G401 (cell line): ENCODE measurements at places on chromosomes 12 and 14.

DNA sequence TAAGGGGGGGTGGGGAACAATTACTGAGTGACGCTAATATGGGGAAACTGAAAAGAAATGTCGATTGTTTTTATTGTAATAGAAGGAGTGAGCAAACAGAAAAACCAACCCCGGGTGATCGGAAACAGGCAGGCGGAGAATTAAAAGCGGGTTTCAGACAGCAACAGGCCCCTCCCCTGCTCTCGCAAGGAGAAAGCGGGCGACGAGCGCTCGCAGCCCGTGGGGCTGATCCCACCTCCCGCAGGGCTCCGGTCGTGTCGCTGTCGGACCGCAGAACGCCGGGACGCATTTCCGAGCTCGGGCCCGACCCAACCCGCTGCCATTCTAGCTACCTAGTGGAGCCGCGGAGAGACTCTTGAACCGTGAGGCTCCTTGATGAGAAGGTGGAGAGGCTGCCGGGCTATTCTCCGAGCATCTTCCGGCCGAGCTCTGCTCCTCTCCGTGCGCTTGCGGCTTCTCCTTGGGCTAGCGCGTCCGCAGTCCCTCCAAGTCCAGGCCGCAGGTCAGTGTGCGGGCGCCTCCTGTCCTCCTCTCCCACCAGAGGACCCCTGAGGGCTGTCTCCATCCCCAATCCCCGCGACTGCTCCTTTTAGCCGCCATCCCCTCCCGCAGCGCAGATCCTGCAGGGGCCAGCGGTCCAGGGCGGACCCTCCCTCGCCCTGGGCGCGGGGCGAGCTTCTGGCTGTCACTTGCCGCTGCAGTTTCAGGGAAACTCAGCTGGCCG lies 4.1 kb upstream of the PAX9 start:
- no peak for DNase-seq

DNA sequence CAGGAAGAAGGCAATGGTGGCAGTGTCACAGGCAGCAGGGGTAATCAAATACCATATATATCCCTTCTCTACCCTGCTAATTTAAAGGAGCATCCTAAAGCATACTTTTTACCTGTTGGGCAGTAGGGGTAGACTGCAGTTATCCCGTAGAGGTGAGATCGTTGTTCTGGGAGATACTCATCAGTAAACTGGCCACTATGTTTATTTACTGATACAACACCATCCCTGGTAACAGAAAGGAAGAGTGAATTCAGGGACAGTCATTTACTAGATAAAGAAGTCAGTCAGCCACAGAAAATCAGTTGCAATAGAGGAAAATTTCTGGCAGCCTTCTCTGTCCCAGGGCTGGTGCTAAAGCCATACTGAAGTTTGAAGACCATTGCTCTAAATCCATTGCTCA lies 16.3 kb downstream of the RTRAF start:
- DNase-seq = no peak

DNA sequence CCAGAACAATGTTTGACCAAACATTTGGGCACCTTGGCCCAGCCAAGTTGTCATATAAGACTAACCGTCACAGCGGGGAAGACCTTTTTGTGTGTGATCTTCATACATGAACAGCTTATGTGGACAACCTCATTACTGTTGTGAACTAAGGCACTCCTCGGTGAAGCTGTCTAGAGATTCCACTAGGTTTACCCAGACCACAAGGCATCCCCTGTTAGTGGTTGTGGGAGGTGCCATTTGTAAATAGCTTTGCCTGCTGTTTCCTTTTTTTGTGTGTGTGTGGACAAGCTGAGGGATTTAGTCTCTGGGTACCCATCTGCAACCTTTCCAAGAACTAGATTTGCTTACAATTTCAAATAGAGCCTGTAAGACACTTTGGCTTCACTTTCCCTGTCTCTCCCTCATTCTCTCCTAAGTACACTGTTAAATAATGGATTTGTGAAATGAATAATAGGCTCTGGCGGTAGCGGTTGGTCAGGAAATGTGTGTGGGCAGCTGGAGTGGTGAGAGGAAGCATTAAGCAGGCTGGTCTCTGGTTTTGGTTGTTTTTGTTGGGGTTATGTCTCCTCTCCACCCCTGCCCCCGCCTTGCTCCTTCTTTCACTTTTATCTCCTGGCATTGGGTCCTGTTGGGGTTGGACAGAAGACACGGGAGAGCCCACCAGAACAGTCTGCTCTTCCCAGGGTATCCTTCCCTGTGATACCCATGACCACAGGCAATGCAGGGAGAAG lies 727.6 kb downstream of the VRK1 start:
- DNase-seq = no peak

DNA sequence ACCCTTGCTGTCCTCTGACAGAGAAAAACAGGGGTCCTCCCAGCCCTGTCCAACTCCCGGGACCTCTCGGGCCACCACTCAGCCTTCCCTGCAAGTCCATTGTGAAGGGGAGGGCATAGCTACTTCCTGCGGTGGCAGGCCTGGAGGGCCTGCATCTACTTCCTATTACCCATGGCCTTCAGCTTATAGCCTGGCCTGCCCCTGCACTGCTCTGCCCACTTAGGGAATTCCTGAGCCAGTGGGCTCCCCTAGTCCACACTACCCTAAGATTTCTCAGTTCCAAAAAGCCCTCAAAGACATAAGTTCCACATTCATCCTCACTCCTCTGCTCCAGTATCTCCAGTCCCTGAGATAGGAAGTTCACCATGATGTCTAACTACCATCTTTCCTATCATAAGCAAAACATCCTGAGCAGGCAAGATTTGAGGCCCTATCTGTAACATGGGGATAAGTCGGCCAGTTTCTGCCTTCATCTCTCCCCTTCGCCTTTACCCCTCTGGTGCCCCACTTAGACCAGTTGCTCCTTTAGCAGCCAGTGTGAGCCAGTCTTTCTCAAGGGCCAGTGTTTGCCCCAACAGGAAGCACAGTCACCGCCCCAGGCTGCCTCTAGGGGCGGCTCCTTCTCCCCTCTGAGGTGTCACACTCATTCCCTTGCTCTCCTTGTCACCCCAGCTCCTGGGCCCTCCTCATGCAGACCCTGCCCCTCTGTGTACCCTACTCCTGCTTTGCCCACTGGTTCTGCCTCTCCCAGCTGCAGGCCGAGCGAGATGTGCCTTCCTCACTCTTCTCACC lies 10.9 kb downstream of the HDAC7 start:
- no peak for DNase-seq

DNA sequence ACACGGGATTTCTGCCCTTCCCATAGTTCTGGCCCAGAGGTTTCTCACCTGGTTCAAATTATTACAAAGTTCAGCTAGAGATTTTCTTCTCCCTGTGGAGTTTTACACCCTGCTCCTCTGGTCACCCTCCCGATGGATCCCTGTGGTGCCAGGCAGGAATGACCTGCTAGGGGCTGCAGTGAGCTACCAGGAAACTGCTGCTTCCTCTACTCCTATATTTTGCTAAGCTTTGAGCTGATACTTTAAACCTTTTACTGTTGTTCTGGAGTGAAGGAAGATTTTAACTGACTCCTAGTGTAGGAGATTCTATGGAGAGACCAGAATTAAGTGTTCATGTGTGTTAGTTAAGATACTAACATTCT lies 30.4 kb upstream of the LRIG3 start:
- DNase-seq = no peak

GRCh38 chr14:50775357-50775756 lies 55.6 kb downstream of the NIN start:
- DNase-seq = no peak

DNA sequence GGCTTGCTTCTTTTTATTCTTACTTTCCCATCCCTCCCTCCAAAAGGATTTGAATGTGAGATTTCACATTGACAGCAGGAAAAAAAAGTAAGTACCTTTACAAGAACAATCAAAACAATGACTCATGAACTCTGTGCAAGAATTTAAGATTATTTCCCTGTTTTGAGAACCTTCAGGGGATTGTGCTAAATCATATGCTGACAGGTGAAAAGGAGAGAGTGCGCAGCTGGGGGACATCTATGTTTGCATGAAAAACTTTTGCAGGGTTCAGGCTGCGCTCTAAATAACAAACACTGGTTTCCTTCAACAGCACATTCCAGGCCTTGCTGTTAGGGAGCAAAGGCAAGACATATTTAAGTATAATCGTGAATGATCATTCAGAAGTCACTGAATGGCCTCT lies 27.3 kb downstream of the RERG start:
- DNase-seq = no peak

DNA sequence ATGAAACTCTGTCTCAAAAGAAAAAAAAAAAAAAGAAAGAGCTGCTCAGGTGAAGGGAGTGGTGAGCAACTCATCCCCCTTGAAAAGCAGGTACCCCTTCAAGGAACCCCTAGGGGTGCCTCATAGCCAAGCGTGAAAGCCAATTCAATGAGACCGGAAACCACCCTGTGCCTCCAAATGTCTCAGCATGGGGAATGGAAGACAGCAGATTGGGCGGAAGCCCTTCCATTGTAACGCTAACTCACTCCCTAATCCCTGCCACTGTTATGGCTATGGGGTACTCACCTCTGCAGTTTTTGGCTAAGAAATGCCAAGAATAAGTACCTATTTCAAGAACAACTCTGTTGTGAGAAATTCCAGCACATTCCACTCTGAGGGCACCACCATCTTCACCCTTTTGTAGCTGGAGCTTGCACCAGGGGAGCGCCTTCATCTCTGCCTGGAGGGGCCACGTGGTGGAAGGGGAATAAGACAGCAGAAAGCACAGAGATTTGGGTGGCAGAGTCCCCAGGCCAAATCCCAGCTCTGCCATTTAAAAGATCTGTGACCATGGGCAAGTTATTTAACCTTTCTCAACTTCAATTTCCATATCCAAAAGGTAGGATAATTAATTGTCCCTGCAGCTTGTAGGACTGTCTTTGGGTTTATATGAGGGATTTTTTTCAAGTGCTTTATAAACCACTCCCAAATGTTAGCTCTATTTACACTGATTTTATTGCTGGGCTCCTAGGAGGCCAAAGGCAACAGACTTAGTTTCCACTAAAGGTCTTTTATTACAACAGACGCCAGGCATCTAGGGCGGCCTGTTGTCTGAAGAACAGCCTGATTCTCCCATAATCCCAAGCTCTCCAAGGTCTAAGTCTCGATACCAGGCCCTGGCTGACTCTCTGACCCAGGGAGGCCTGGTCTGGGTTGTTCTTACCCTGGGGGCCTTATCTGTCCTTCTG lies 63.9 kb downstream of the ITPK1 start:
- no peak for DNase-seq

DNA sequence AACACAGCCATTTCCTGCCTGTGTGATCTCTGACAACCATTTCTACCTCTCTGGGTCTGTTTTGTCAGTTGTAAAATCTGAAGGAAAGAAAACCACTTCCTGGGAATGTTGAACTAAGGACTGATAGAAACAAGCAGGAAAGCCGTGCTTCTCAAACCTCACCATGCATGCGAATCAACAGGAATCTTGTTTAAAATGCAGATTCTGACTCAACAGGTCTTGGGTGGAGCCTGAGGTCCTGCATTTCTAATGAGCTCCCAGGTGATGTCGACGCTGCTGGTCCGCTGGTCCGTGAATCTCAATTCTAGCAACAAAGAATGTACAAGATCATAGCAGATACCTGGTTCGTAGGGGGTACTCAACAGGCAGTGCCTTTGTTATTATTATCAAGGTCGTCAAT lies 38.0 kb upstream of the GPATCH2L start:
- no peak for DNase-seq

DNA sequence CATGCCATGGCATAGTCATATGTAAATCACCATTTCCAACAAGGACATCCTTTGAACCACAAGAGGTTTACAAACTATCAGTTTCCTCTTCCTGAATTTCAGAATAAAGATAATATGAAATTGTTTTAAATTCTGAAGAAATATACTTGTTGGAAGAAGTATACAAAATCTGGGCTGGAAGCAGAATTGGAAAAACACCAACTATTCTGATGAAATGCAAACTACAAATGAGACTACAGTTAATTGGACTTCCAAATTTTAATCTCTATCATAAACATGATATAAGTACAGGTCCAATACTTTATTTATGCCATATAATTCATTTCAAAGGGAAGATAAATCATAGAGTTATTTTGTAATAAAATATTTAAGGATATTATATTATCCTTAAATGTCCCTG lies 80.1 kb downstream of the NOVA1 start:
- DNase-seq = no peak

GRCh38 chr14:55130196-55130550 lies 1.1 kb downstream of the LGALS3 start:
- DNase-seq = no peak
